Cardiac fibroblast (primary cell): ENCODE measurements at places on chromosomes 16 and 17.

- DNase-seq, result no peak
Observed at GRCh38 chr17:16820979-16821543, 131.0 kb downstream of the CCDC144A start.

GRCh38 chr17:80789356-80789902, 202.2 kb upstream of the CHMP6 start:
- DNase-seq, result peak; percentile 94

DNA sequence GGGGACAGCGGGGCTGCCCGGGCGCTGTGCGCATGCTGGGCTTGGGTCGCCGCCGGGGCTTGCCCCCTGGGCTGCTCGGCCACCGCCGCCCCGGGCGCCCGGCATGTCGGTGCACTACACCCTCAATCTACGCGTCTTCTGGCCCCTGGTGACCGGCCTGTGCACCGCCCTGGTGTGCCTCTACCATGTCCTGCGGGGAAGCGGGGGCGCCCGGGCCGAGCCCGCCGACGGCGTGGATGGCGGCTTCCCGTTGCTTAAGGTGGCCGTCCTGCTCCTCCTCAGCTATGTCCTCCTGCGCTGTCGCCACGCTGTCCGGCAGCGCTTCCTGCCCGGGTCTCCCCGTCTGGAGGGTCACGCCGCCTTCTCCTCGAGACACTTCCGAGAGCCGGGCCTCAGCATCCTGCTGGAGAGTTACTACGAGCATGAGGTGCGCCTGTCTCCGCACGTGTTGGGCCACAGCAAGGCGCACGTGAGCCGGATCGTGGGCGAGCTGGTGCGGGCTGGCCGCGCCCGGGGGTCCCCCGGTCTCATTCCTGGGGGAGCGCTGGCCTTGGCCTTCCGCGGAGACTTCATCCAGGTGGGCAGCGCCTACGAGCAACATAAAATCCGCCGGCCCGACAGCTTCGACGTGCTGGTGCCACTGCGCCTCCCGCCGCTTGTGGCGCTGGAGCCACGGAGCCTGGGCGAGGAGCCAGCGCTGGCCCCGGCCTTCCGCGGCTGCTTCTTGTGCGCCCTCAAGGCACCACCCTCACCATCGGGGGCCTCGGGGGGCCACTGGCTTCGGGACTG, 789 bp downstream of the ITPRIPL2 start:
- DNase-seq, result peak; percentile 77

DNA sequence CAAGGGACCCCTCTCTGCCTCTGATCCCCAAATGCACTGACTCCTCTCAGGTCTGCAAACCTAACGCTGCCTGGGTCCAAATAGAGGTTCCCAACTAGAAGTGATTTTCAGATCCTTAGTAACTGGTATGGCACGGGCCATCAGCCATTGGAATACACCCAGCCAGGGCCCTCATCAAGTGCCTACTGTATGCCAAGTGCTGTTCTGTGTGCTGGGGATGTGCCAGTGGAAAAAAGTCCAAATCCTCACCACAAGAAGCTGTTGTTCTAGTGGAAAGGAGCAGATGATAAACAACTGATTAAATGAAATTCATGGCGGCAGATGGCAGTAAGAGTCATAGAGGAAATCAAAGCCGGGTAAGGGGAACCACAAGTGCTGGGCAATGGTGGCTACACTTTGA, 57.2 kb upstream of the MED9 start:
- DNase-seq, result no peak
